ENCODE measurements at places on chromosomes 1 and 21.

GRCh38 chr1:236692742-236693141 is 6.4 kb downstream of the ACTN2 start:
- DNase-seq = no peak

GRCh38 chr1:81498471-81499462 is 302.0 kb upstream of the ADGRL2 start:
- DNase-seq = no peak

- no peak for DNase-seq
These were observed 38.2 kb downstream of the ITPKB start for GRCh38 chr1:226700861-226701260.

DNA sequence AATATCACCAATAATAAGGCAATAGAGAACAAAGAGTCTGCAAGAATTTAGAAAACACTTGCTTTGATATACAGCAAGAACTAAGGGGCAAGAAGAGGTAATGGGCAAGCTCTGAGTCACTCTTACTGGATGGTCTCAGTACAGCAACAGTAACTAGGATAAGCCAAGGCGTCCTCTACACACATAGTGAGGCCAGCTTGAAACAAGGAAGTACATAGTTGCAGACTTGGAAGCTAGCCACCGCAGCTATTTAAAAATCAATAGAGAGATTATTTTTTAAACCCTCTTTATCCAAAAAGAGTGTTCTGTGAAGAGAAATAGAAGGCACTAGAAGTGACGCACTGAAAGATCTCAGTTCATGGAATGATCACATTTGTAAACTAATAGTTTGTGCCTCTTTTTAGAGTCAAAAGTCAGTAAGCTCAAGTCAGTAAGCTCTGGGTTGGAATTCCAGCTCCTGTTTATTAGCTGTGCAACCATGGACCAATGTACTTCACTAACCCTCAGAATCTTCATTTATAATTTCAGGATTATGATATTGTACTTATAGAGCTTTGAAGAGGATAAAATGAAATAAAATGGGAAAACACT is 118.6 kb downstream of the AKT3 start:
- no peak for DNase-seq
